ENCODE measurements at places on chromosomes 3 and 15.

DNA sequence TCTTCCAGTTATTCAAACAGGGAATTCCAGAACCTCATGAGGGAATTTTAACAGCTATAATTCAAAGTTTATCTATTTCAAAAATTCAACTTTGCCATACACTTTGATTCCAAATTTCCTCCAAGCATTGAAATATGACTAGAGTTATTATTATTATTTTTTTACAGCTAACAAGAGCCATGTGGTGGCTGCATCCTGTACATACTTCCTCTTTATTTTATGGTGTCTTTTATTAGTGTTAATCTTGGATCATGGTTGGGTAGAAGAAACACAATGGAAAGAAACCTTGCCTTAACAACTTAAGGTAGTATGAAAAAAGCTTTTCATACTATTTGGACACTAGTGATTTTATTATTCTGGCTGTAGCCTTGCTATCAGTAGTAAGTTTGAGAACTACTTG is 52.7 kb downstream of the TFG start:
- DNase-seq: no peak

DNA sequence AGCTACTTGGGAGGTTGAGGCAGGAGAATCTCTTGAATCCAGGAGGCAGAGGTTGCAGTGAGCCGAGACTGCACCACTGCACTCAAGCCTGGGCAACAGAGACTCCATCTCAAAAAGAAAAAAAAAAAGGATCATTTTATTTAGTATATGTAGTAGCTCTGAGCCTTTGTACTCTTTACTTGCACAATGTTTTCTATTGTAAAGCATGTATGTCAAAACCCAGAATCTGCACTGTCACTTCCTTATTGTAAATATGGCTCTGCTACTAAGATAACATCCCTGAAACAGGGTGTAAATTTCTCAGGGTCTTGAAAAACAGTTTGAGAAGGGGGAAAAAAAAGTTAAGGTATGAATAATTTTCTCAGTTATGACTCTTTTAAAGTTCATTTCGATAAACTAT is 35.1 kb downstream of the SLMAP start:
- DNase-seq: no peak

DNA sequence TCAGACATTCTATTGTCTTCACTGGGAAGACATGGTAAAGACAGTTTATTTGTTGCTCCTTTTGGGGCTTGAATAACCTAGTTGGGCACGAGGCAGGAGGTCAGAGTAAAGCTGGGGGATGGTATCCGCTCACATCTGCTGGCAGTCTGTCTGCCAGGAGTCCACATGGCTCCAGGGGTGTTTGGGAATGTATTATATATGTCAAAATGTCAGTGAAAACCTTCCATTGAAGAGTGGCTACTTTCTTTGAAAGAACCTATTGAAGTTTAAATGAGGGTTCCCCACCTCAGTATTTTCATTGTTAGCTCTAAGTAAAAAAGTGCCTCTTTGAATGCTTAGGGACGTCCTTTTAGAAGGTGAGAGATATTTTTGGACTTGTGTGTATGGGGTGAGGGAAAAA is 68.4 kb downstream of the CLDN11 start:
- no peak for DNase-seq

- no peak for DNase-seq
Measured at GRCh38 chr3:149016669-149017541, 25.6 kb downstream of the GYG1 start.

GRCh38 chr15:78272776-78273175 is 8.4 kb downstream of the DNAJA4 start:
- DNase-seq: no peak

DNA sequence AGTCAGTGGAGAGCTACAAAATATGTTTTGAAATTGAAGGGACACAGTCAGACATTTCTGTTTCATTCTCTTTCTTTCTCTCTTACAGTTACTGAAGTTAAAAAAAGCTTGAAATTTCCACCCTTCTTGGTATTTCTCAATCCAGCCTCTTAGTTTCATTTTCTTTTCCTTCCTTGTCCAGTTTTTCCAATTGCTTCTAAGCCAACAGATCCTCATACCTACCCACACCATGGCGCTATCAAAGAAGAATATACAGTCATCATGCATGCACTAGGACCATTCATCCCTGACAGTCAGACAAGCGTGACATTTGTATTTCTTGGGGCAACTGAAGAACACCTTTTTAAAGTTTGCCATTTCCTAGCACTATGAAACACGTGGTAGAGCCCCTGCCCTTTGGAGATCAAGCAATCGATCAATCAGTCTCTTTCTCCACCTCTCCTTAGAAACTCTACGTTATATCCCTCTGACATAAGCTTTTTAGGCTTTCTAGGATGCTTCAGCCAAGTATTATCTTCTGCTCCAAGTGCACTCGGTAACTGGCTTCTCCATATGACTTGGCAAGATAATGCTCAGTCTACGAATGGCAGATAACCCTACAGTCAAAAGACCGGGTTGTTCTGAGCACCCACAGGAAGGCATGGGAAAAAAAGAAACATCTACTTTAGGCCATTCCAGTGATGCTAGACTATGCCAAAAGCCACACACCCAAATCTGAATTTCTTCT is 65.4 kb downstream of the FBN1 start:
- no peak for DNase-seq

DNA sequence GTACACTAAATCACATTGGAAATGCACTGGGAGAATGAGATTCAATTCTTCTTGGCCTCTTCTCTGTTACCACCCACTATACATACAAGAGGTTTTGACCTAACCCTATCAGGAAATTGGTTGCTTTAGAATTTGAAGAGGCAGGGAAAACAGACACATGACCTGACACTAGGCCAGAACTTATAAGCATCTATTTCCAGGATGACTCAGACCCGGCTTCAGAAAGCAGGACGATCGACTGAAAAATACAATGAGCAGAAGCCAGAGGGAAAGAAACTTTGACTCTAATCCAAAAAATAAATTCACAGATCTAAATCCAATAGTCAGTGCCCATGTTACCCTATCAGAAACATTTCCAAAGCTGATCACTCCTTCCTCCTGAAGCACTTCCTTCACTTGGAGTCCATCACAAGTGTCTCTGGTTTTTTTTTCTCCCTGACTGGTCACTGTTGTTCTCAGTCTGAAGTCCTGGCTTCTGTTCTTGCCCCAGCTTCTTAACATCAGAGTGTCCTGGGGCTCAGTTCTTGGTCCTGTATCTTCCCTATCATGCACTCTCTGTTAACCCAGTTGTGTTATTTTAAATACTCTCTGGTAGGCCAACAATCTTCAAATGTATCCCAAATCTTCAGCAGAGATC is 133.6 kb downstream of the P2RY1 start:
- DNase-seq: no peak

- peak; percentile 24 for DNase-seq
Measured at GRCh38 chr3:42229942-42230688, 35.9 kb downstream of the CCK start.

DNA sequence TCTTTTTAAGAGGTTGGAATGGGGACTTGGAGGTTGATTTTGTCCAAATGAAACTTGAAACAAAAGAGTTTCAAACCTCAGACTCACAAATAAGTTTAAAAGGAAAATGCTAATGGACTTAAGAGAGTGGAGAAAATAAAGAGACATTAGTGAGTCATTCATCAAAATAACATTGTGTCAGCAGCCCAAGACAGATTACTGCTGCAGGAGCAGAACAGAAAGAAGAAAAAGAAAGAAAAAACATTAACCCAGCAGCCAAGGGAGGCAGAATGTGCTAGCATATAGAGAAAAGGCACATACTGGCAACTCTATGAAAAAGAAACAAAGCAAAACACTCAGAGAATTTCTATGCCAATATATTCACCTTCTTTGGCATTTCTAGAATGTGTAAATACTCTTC is 42.6 kb downstream of the ADAMTS9 start:
- DNase-seq: no peak

DNA sequence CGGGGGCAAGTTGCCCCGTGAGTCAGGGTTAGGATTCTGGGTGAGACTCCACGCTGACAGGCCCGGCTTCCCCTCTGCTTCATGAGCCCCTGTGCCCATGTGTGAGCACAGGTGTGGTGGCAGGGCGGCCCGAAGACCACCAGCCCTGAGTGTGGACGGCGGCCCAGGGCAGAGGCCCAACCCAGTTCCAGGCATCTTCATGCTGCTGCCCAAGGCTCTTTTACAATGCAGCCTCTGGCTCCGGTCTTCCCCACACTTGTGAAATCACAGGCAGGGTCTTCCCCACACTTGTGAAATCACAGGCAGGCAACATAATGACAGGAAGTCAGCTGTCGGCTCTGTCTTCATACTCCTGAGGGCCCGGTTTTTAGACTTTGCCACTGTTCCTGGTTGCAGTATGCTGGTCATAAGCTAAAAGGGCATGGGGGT is 78.8 kb downstream of the AAGAB start:
- DNase-seq: no peak

DNA sequence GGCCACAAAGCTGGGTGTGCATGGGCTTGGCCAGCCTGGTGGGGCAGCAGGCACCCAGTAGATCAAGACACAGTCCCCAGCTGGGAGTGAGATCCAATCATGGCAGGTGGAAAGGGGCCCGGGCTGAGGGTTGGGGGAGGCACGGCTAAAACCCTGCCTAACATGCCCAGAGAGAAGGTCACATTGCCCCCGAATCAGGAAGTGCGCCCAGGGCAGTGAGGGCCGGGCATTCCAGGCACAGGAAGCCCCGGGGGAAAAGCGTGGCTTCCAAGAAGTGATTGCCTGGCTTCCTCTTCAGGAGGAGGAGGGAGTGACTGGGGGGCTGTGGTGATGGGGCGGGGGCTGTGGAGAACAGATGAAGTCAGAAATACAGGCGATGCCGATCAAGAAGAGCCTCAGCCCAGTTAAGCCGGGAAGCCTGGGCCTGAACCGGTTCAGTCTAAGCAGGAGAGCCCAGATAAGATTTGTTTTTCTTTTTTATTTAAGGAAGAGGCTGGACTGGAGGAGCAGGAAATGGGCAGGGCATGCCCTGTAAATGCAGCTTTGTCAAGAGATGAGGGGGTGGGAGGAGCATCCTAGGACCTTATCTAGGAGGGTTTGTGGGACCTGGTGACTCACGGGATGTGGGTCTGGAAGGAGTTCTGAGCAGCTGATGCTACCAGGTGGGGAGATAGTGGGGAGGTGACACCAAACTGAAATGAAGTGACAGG is 83.9 kb downstream of the CHSY1 start:
- no peak for DNase-seq

DNA sequence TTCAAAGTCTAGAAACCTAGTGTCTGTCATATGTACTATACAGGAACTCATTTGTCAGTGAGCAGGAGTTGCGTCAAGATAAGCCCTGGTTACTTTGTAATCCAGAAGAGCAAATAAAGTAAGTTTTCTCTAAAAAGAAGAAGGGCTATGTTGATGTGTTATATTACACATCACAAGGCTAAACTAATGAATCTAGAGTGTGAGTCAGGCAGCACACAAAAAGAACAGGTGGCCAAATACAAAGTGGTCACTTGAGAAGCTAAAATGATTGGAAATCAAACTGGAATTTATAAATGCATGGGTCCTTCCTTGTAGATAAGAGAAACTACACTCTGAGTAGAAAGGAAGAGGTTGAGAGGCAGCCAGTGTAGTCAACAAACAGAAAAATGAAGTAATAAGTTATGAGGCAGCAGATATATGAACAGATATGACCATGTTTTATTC is 771.6 kb downstream of the DIPK2A start:
- no peak for DNase-seq

GRCh38 chr3:114377426-114377825 is 83.6 kb downstream of the TIGIT start:
- no peak for DNase-seq

DNA sequence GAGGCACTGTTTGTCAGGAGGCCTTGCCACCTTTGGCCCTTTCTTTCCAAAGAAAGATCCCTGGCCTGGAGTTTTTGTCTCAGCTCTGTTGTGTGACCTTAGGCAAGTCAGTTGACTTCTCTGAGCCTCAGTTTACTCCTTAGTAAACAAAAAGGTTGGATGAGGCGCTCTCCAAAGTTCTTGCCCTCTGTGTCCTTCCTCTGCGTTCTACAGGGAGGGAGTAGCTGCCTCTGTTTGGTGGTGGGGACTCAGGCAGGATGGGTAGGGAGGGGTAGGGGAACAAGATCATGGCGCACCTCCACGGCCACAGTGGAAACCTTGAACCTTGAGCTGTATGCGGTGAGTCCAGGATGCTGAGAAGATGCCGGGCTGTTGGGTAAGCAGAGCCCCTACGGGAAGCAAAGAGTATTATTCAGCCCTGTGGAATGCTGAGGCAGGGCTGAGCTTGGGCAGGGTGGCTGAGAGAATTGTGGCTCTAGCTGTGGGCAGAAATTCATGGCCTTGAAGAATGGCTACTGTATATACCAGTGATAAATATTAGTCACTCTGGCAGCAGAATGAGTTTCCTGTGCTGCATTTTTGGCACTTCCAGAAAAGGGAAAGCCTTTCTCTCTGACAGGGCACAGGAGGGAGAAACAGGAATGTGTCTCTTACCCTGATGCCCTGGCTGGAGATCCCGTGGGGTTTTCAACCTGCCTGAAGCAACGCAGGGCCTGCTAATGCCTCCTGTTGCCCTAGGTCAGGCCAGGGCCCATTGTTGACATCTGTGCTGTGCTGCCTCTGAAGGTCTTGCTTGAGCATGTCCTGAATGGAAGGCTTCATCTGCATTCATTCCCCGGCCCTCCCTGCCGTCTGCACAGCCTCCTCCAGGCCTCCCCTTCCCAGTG is 39.9 kb downstream of the SMAD3 start:
- DNase-seq: no peak

DNA sequence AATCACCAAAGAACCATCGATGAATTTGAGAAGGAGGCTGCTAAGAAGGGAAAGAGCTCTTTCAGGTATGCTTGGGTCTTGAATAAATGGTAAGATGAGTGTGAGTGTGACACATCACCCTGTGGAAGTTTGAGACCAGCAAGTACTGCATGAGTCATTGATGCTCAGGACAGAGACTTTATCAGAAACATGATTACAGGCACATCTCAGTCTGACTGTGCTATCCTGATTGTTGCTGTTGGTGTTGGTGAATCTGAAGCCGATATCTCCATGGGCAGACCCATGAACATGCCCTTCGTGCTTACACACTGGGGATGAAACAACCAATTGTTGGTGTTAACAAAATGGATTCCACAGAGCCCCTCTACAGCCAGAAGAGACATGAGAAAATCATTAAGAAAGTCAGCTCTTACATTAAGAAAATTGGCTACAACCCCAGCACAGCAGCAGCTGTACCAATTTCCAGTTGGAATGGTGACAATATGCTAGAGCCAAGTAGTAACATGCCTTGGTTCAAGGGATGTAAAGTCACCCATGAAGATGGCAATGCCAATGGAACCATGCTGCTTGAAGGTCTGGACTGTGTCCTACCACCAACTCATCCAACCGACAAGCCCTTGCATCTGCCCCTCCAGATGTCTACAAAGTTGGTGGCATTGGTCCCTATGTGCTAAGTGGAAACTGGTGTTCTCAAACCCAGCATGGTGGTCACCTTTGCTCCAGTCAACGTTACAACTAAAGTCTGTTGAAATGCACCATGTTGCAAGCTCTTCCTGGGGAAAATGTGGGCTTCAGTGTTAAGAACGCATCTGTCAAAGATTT is 20.5 kb downstream of the TM4SF4 start:
- DNase-seq: no peak

- no peak for DNase-seq
Measured at GRCh38 chr15:88132499-88132898, 124.0 kb downstream of the NTRK3 start.

All from NCI-H526 treated with DMSO at 0.1 percent for 48 hours (cell line).